ENCODE measurements at places on chromosomes 13 and 19. TPM values are rescaled to one million over a fixed set of nuclear protein-coding genes. Genes with fewer than 3 reads are reported as not detected.

- H3K4me1 ChIP-seq: peaks cover 37% of the 10 kb centered on the region
- no peak for DNase-seq
- H3K4me3 ChIP-seq: peak overlapping the region; percentile 95
- H3K27ac ChIP-seq: peak overlapping the region; percentile 97
- H3K36me3 ChIP-seq: no peaks in the 10 kb centered on the region
Measured at GRCh38 chr19:13860679-13861391, 16.1 kb upstream of the NANOS3 start.

- H3K27me3 ChIP-seq: no peaks in the 10 kb centered on the region
- H3K4me1 ChIP-seq: no peaks in the 10 kb centered on the region
- no peak overlapping the region for H3K4me3 ChIP-seq
- no peak for DNase-seq
- no peak overlapping the region for H3K27ac ChIP-seq
Measured at GRCh38 chr13:80924596-80924995, 583.7 kb upstream of the SPRY2 start.

DNA sequence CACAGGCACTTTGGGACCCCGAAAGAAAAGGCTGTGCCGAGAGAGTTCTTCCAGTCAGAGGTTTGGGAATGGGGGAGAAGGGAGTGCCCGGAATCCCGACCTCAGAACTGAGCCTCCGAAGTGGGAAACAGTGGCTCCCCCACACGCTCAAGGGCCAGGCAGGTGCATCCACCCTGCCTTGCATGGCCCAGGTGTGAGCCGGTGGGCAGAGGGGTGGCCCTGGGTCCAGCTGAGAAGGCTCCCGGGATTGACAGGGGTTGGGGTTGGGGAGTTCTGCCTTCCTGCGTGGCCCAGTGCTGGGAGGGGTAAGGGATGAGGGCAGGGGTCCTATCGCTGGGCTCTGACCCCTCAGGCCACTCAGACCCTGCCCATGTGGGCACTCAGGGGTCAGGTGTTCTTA lies 163.5 kb upstream of the TUBA3C start:
- no peak overlapping the region for H3K27ac ChIP-seq
- peaks cover 35% of the 10 kb centered on the region for H3K27me3 ChIP-seq
- no peaks in the 10 kb centered on the region for H3K4me1 ChIP-seq

GRCh38 chr13:40588101-40588500 lies 78.3 kb downstream of the FOXO1 start:
- H3K27me3 ChIP-seq: no peaks in the 10 kb centered on the region
- peak overlapping the region; percentile 82 for H3K27ac ChIP-seq
- peaks cover 39% of the 10 kb centered on the region for H3K36me3 ChIP-seq
- no peak for DNase-seq
- H3K4me1 ChIP-seq: peaks cover 91% of the 10 kb centered on the region
- no peak overlapping the region for H3K4me3 ChIP-seq

DNA sequence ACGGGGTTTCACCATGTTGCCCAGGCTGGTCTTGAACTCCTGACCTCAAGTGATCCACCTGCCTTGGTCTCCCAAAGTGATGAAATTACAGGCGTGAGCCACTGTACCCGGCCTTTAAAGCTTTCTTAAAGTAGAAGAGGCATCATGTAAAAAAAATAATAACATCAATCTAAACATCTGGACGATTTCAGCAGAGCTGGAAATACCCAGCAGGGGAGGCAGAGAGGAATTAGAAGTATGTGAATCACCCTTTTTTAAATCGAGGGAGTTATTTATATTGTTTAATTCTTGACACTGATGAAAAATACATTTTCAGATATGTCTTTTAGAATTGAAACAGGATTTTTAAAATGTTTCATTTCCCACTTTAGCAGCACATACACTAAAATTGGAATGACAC lies 37.4 kb upstream of the MTIF3 start:
- H3K36me3 ChIP-seq: no peaks in the 10 kb centered on the region
- H3K4me3 ChIP-seq: no peak overlapping the region
- DNase-seq: no peak

- no peak for DNase-seq
- peaks cover 3% of the 10 kb centered on the region for H3K36me3 ChIP-seq
- peaks cover 5% of the 10 kb centered on the region for H3K27me3 ChIP-seq
- no peaks in the 10 kb centered on the region for H3K4me1 ChIP-seq
- no peak overlapping the region for H3K27ac ChIP-seq
Measured at GRCh38 chr19:15156391-15156790, 44.4 kb downstream of the NOTCH3 start.

GRCh38 chr19:49806620-49806959 lies 6.5 kb downstream of the FUZ start:
- H3K27me3 ChIP-seq: no peaks in the 10 kb centered on the region
- H3K4me3 ChIP-seq: no peak overlapping the region
- H3K36me3 ChIP-seq: peaks cover 11% of the 10 kb centered on the region
- DNase-seq: no peak
- H3K27ac ChIP-seq: no peak overlapping the region

DNA sequence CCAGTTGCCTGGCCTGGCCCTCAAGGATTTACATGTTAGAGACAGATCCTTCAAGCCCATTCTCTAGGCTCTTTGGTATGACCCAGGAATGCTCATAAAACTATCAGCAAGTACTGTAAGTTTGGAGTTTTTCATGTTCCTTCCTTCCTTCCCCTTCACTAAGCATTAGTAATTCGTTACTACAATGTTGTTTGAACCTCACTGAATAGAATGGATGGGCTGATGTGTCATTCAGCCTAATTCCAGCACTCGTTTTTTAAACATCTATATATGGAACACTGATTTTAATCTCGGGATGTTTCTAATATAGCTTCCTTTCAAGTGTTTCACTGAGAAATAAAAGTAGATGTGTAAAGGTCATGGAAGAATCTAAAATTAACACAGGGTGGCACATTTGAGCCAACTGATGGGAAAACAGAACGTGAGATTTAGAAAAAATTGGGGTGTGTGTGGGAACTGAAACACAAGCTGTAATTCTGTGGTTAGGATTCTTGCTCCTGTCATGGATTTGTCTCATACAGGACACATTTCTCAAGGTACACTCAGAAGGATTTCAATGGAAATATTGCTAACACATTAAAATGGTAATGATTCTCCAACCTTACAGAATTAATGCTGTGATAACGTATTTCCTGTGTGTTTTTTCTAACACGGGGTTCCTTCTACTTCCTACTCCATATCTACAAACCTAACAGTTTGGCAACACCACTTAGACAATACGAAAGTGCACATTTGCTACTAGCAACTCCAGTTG lies 93.4 kb downstream of the FLT1 start:
- H3K4me3 ChIP-seq: no peak overlapping the region
- peaks cover 6% of the 10 kb centered on the region for H3K4me1 ChIP-seq
- H3K36me3 ChIP-seq: no peaks in the 10 kb centered on the region
- no peak overlapping the region for H3K27ac ChIP-seq
- H3K27me3 ChIP-seq: peaks cover 3% of the 10 kb centered on the region
- DNase-seq: no peak

DNA sequence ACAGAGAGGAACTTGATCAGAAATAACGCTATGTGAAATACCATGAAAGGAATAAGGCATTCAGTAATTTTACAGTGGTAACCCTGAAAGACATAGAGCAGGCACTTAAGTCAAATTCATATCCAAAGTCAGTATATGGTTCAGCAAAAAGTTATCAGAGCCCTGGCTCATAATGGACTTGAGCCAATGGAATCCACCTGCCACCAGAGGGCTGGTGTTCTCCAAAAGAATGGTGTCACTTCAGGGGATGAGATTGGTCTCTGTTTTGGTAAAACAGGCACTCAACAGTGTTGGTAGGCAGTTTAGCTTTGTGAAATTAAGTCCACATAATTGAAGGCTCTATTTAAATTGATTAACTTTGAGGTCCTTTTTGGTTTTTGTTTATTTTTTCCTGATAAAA lies 93.9 kb downstream of the LIG4 start:
- no peak for DNase-seq
- no peaks in the 10 kb centered on the region for H3K4me1 ChIP-seq
- no peak overlapping the region for H3K4me3 ChIP-seq

DNA sequence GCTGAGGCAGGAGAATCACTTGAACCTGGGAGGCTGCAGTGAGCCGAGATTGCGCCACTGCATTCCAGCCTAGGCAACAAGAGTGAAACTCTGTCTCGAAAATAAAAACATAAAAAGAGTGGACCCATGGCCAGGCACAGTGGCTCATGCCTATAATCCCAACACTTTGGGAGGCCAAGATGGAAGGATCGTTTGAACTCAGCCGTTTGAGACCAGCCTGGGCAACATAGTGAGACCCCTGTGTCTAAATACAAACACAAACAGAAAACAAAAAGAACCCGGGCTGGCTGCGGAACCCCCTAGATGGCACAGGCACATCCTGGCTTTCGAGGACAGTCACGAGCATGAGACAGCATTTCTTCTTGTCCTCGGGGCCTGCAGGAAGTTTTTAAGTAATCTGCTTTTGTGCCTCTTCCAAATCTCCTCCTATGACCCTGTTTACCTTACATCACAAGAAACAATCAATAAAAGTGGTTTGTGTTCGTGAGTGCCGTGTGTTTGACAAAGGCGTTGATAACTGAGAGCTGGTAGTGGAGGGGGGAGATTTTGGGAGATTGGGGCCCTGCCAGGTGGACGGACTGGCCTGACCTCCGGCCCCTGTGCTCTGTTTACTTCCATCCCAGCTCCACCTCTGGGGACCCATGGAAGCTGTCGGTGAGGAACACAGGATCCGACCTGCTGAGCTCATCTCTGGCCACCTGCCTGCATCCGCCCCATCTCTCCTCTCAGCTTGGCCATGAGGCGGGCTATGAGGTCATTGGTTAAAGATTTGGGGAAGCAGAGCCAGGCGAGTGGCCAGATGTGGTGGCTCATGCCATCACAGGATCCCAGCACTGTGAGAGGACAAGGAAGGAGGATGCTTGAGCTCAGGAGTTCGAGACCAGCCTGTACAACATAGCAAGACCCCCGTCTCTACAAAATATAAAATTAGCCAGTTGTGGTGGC lies 5.9 kb upstream of the GDF15 start:
- no peaks in the 10 kb centered on the region for H3K36me3 ChIP-seq
- H3K4me1 ChIP-seq: no peaks in the 10 kb centered on the region
- H3K27me3 ChIP-seq: peaks cover 38% of the 10 kb centered on the region
- no peak overlapping the region for H3K27ac ChIP-seq
- H3K4me3 ChIP-seq: no peak overlapping the region
- no peak for DNase-seq

GRCh38 chr19:39154629-39155100 lies 29.1 kb downstream of the PAK4 start:
- H3K4me3 ChIP-seq: no peak overlapping the region
- no peak overlapping the region for H3K27ac ChIP-seq
- H3K36me3 ChIP-seq: no peaks in the 10 kb centered on the region
- H3K4me1 ChIP-seq: peaks cover 9% of the 10 kb centered on the region

- H3K4me3 ChIP-seq: peak overlapping the region; percentile 37
- H3K4me1 ChIP-seq: peaks cover 19% of the 10 kb centered on the region
- no peaks in the 10 kb centered on the region for H3K27me3 ChIP-seq
- peaks cover 5% of the 10 kb centered on the region for H3K36me3 ChIP-seq
- DNase-seq: no peak
- H3K27ac ChIP-seq: no peak overlapping the region
Measured at GRCh38 chr19:58356766-58357480, 3.6 kb upstream of the A1BG start.

GRCh38 chr19:38204096-38204495 lies 19.9 kb downstream of the DPF1 start:
- no peak overlapping the region for H3K27ac ChIP-seq
- no peak overlapping the region for H3K4me3 ChIP-seq
- peaks cover 13% of the 10 kb centered on the region for H3K27me3 ChIP-seq
- no peaks in the 10 kb centered on the region for H3K4me1 ChIP-seq
- peaks cover 8% of the 10 kb centered on the region for H3K36me3 ChIP-seq

GRCh38 chr13:58434943-58435342 lies 803.4 kb downstream of the PCDH17 start:
- H3K36me3 ChIP-seq: no peaks in the 10 kb centered on the region
- no peak overlapping the region for H3K27ac ChIP-seq
- no peak overlapping the region for H3K4me3 ChIP-seq
- no peaks in the 10 kb centered on the region for H3K4me1 ChIP-seq

DNA sequence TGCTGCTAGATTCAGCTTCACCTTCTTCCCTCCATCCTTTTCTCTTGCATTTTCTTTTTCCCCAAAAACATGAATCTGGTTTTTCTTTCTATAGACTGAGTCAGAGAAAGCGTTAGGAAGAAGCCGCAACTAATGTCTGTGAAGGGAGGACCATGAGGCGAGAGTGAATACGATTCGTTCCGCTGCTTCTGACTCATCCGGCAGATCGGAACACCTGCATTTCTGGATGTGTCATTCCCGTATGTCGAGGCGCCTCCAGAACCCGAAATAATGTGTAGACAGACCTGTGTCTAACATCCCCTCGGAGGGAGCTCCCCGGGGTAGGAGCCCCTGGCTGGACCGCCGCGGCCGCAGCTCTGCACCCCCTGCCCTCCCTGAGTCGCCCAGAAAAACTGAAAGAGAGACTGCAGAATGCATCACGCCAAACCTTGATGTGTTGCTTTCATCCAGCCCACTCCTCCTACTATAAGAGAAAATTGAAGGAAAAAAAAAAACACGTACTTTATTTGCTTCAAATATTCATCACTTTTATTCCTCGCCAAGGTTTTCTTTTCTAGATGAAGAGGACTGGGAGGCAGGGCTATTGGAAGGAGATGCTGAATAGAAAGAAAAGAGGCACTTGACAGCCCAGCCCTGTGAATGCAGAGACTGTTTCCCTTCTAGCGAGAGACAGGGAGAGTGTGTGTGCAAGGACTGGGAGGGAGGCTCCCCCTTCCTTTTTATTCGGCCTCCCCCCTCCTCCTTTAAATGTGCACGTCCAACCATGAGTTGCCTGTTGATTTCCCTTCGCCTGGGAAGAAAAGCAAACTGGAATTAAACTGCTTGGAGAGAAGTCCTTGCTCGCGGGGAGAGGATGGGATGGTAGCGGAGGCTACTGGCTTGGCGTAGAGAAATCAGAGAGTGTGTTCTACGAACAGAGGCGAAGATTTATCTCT lies 616 bp upstream of the PCDH17 start:
- peaks cover 19% of the 10 kb centered on the region for H3K36me3 ChIP-seq
- no peak for DNase-seq
- no peak overlapping the region for H3K27ac ChIP-seq
- H3K27me3 ChIP-seq: peaks cover 81% of the 10 kb centered on the region

Gene ZIC2
- total RNA-seq: not detected

Gene UBXN6
- 37.8 TPM for total RNA-seq

Gene DACT3
- 3.9 TPM for total RNA-seq

Gene KLK4
- not detected for total RNA-seq

Gene CGB2
- total RNA-seq: not detected

Gene STOML3
- total RNA-seq: not detected

Gene OSCAR
- total RNA-seq: 0.38 TPM

Gene PTPRH
- not detected for total RNA-seq

Gene PRKACA
- 56.0 TPM for total RNA-seq

Gene ZNF85
- 19.7 TPM for total RNA-seq

Measured in activated naive CD8-positive, alpha-beta T cell treated with anti-CD3 and anti-CD28 coated beads for 36 hours (primary cell).